ENCODE measurements at places on chromosomes 3 and 15.

DNA sequence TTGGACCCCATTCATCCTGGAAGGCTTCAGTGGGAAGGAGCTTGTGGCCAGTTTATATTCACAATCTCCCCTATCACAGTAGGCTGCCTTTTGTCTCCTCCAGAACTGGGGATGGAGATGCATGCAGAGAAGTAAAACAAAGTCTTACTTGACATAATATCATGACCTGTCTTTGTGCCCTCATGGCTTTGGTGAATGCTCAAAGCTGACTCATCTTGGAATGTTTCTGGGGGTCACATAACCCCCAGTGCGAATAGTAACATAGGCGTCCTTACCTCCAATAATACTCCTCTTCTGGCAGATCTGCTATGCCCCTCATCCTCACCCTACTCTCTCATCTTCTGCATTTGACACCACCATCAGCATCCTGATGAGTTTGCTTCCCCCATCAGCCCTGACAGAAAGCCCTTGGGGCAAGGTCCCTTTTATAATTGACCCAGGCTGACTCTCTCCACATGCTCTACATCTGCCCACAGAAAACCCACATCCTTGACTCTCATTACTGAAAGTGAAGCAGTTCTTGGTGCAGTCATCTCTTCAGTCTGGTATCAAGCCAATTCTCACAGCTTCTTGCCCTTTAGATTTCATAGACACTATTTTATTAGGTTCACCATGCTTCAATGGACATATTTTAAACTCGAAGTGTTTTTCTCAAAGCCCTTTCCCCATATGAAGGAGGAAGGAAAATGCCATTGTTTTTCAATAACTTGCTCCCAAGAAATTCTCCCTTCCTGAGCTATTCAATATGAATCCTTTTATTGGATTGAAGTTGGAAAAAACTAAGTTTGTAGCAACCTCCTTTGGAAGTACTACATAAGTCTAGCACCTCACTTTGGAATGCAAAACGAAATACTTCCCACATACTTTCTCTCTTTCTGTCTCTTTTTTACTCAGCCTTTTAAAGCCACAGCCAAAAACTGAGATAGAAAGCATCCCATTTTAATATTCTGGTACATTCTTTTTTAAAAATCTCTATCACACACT is 36.6 kb downstream of the OSTN start:
- DNase-seq: no peak

GRCh38 chr3:40655551-40655950 is 130.8 kb downstream of the ZNF621 start:
- DNase-seq: no peak

DNA sequence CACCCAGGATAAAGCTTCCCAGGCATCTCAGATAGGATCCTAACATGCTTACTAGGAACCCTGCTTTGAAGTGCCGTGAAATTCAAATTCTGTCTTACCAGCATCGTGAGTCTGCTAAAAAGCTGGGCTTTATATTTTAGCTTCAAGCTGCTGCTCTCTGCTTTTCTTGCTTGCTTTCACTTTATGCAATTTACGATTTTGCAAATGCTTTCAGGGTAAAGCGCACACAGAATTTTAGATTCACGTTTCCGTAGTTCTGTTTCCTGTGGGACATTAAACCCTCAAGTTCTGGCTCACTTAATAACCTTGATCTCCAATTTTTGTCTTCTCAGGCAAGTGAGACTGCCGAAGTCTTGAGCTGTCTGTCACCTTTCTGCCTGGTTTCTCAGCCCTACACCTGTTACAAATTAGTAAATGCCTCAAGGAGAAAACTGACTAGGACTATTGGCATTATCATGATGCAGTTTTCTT is 170.5 kb upstream of the TGFBR2 start:
- no peak for DNase-seq

GRCh38 chr3:178072391-178073305 is 463.6 kb upstream of the KCNMB2 start:
- DNase-seq: no peak

- peak; percentile 85 for DNase-seq
Observed at GRCh38 chr3:32947789-32948238, 3.6 kb upstream of the CCR4 start.

DNA sequence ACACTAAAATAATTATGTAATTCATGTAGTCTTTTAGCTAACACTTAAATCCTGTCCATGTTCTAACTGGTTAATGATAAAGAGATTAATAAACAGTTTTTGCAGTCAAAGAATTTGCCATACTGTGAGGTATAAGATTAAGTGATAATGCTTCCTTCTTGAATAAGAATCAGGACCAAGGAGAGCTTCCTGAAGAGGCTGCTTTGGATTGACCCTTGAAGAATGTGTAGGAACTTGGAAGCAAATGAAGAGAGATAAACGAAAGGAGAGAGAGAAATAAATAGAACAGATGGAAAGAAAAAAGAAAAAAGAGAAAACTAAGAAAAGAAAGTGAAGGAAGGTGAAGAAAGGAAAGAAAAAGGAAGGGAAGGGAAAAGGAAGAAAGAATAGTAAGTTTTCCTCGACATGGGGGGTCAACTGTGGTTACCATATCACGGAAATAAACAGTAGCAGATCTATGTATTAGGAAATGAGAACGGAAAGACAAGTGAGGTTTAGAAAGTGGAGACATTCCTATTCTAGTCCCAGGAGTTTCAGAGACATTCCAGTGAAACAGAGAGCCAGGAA is 539.8 kb downstream of the FGF12 start:
- no peak for DNase-seq

GRCh38 chr15:91886878-91887277 is 33.4 kb downstream of the SLCO3A1 start:
- DNase-seq: no peak

DNA sequence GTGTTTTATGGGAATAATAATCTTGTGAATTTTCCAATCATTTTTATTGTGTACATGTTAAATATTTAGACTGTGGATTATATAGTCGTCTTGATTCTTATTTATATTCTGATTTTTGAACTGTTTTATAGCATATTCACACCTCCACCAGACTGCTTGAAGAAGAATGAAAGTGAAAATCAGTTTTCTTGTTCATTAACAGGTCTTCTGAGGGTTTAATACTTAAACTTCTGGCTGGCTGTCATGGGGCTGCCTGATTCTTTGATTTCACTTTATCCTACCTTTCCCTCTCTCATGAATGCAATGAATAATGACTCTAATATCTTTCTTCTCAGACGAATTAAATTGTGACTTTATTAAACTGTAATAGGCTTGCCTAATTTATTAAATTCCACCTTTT is 56.2 kb downstream of the ATP2C1 start:
- DNase-seq: no peak

GRCh38 chr15:37102305-37103162 is 2.2 kb upstream of the MEIS2 start:
- no peak for DNase-seq

- no peak for DNase-seq
Observed at GRCh38 chr3:29099296-29099695, 181.6 kb upstream of the RBMS3 start.

GRCh38 chr3:160460033-160460432 is 10.4 kb upstream of the TRIM59 start:
- no peak for DNase-seq

DNA sequence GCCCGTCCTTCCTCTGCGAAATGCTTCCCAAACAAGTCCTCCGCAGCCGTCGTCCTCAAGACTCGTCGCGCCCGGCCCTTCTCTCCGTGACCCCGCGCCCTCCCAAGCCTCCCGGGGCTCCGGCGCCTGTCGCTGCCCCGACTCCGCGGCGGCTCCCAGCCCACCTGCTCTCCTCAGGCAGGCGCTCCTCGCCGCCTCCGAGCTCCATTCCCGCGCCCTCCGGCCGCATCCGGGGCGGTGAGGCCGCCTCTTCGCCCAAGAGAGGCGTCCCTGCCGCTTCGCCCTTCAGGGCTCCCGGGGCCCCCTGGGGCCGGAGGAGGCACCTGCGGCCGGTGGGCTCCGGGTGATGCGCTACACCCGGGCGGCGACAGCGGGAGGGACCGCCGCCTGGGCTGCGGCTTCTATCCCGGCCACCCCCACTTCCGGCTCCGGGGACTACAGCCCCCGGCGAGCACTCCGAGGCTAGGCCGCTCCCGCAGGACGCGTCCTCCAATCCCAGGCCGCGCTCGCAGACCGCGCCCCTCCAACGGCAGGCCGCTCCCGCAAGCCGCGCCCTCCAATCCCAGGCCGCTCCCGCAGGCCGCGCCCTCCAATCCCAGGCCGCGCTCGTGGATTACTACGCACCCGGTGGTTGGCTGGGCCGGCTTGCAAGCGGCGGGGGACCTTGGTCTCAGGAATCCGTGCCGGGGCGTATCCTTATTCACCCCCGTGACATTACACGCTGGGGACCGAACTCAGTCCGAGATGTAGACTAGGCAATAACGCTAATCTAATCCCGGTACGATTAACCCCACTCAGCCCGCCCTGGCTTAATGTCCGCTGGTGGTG is at the start of gene RUBCN:
TSS of gene RUBCN (minus strand) at position 414 of the 828 bp plus-strand sequence. CDS start at position 229, 185 bp downstream.
- peak; percentile 97 for DNase-seq

GRCh38 chr3:42572278-42572677 is 9.5 kb downstream of the SEC22C start:
- no peak for DNase-seq

DNA sequence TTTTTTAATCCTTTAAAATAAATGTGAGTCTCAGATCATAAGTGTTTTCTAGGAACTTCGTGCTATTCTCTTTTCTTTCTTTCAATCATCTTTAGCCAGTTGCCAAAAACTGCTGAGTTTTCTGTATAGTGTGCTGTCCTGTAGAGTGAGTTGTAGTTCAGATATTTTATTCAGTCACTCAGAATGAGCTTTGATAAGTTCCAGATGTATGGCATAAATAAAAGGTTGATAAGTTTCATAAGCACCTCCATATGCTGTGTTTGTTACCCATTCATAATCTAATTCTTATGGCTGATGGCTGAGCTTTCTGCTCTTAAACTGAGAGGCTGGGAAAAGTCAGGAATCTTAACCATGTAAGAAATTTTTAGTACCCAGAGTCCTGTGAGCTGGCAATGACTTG is 59.3 kb upstream of the COL6A6 start:
- DNase-seq: no peak

GRCh38 chr15:90062023-90062442 is 40.2 kb downstream of the IDH2 start:
- no peak for DNase-seq

- no peak for DNase-seq
Observed at GRCh38 chr3:174295306-174296092, 563.6 kb upstream of the NAALADL2 start.

DNA sequence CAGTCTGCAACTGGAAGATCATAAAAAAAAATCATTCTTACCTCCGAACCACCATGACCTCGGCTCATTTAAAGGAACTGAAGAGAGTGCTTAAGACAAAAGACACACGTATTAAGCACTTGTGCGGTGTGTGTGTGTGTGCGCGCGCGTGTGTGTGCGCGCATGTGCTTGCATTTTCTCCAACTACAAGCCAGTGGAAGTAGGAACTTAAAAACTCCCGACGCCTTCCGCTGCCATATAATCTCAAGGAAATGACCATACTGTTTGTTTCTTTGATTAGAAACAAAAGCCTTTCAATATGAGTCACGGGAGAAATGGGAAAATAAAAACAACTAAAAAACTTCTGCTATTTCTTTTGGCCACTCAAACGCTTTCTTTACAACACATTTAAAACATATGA is 32.4 kb downstream of the FRMD4B start:
- DNase-seq: no peak

GRCh38 chr3:71502066-71502625 is 81.4 kb downstream of the FOXP1 start:
- no peak for DNase-seq

GRCh38 chr3:48280881-48281280 is 40.0 kb downstream of the ZNF589 start:
- no peak for DNase-seq

- DNase-seq: no peak
Observed at GRCh38 chr15:100905850-100906249, 13.3 kb upstream of the LRRK1 start.

- DNase-seq: no peak
Observed at GRCh38 chr3:19744047-19744446, 190.0 kb downstream of the EFHB start.

DNA sequence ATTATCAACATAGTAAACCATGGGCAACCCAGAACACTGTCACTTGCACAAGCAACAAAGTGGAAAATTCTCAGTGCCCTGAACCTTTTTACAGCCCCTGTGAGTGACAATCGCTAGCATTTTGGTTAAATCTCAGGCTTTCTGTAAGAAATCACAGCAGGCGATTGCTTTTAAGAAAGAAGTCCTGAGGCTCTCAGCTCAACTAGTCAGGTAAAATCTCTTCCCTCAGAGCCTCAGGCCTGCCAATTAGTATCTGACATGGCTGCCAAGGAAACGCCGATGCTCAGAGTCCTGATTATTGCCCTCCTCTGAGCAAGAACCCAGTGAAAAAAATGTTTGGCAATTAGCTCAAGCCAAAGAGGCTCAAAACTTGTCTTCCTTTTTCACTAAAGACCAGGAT is 530.8 kb downstream of the DIPK2A start:
- DNase-seq: no peak

- DNase-seq: no peak
Observed at GRCh38 chr15:32867313-32867626, 149.5 kb downstream of the GREM1 start.

- no peak for DNase-seq
Observed at GRCh38 chr3:116630494-116630893, 79.1 kb upstream of the TUSC7 start.

Data from natural killer cell treated with Interleukin-12 subunit alpha and Interleukin-12 subunit beta and Interleukin-15 and Interleukin-18, amount 100 ng/mL, for 72 hours (primary cell).